ENCODE measurements at places on chromosomes 7 and 10.

DNA sequence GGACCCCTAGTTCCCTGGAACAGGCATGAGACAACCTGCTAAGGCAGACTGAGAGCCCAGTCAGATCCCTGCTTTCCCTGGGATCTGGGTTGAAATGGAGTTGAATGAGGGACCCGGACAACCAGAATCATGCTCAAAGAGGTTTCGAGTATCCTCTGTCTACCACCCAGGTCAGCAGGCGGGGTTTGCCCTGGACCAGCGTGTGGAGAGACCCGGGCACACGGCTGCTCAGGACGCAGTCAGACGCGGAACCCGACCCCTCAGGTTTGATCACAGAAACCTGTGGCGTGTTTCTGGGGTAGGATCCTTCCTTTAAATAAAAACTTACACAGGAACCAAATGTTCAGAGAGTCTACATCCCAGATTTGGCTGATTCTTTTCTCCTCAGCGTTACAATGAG lies 330.6 kb downstream of the PTPRN2 start:
- no peak for DNase-seq

- no peak for DNase-seq
Measured at GRCh38 chr7:106092204-106092603, 19.9 kb downstream of the SYPL1 start.

- no peak for DNase-seq
Measured at GRCh38 chr7:155947051-155947450, 134.8 kb upstream of the SHH start.

GRCh38 chr7:130986261-130986690 lies 252.3 kb upstream of the KLF14 start:
- no peak for DNase-seq
